ENCODE measurements at places on chromosomes 4 and X.

GRCh38 chr4:139025841-139026240 lies 10.3 kb downstream of the NOCT start:
- DNase-seq = no peak

GRCh38 chrX:123310112-123310511 lies 126.0 kb downstream of the GRIA3 start:
- DNase-seq = no peak

DNA sequence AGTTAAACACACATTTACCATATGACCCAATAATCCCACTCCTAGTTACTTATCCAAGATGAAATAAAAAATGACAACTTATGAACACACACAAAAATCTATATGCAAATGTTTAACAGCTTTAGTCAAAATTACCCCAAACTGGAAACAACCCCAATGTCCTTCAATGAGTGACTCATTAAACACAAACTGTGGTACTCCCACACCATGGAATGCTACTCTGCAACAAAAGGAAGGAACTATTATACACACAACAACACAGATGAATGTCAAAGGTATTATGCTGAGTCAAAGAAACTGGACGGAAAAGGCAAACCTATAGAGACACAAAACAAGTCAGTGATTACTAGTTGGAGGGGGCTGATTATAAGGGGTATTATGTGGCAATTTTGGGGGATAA lies 40.5 kb downstream of the MED14 start:
- DNase-seq = no peak

DNA sequence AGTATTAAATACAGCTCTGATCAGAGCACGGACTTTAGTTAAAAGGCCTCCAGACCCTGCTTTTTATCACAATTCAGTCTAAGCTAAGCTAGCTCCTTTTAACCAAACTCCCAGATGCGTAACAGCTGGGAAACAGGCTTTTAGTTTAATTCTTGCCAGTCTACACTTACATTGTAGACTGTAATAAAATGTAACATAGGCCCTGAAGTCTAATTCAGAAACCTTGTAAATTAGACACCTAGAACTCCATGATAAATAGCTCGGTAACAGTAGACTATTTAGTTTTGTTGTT lies 20.1 kb downstream of the FBXO8 start:
- no peak for DNase-seq

DNA sequence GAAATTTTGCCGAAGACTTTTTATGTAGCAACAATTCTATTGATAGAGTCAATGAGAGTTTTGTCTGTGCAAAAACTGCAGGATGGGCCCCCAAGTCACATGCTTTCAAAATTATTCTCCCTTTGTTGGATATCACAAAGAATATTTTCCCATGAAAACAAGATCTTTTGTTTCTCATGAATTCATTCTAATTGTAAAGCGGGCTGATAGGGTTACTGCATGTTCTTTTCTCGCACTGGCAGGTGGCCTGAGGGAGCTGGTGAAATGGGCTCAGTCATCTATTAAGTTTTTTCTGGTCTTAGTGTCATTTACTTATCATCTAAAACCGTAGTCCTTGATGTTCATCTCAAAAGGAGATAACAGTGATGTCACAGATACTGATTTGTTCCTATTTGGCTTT lies 44.2 kb downstream of the MID1IP1 start:
- DNase-seq = no peak

GRCh38 chrX:132411310-132411977 lies 77.4 kb downstream of the MBNL3 start:
- DNase-seq = no peak

- no peak for DNase-seq
Observed at GRCh38 chrX:13110433-13111324, 66.3 kb upstream of the FAM9C start.

DNA sequence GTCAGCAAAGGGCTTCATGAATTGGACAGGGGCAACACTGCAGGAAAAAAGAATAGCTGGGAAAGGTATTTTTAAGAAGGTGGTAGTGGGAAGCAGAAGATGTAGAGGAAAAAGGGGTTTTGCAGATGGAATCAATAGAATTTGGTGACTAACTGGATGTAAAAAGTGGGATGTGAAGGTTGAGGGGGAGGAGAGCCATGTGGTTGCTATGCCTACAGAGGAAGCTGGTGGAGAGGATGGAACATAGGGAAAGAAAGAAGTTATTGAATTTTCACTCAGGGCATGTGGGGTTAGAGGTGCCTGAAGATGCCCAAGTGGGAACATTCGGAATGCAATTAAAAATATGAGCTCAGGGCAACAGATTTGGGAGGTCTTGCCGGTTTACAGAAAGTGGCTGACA lies 33.0 kb downstream of the REELD1 start:
- no peak for DNase-seq

GRCh38 chr4:134777606-134778005 lies 576.0 kb upstream of the PABPC4L start:
- DNase-seq = no peak

- DNase-seq = no peak
Observed at GRCh38 chr4:96108146-96108545, 268.3 kb downstream of the PDHA2 start.

- no peak for DNase-seq
Observed at GRCh38 chr4:179989975-179990374, 2253.2 kb upstream of the TENM3 start.

DNA sequence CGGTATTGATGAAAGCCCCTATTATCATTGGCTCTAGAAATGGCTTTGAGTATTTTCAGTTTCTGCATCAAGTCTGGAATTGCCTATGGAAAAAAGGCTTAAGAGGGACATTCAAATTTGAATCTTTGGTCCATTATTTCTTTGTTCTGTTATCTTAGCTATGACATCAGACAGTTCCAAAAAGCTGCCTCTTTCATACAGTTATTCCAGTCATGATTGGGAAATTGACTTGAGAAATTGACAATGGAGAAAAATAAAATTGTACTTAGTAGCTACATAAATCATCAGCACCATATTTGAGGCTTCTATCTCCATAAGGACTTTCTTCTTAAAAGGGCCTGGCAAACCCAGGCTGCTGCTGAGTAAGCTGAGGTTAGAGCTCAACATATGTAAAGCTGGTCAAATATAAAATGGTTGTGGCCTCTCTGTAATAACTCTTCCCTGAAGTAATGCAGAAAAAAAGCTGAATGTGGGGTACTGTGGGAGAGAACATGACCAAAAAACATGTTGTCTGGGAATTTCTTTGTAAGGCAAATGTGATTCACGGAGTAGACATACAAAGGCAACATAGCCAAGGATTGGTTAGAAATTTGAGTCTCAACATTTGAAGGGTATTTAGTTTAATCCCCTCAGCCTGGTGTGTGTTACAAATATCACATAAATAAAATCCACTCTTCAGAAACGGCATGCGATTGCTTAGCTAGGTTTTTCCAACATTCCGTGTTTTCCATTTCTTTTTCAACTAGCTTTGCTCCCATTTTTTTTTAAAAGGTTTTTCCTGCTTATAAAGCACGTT lies 100.9 kb downstream of the LNX1 start:
- no peak for DNase-seq

DNA sequence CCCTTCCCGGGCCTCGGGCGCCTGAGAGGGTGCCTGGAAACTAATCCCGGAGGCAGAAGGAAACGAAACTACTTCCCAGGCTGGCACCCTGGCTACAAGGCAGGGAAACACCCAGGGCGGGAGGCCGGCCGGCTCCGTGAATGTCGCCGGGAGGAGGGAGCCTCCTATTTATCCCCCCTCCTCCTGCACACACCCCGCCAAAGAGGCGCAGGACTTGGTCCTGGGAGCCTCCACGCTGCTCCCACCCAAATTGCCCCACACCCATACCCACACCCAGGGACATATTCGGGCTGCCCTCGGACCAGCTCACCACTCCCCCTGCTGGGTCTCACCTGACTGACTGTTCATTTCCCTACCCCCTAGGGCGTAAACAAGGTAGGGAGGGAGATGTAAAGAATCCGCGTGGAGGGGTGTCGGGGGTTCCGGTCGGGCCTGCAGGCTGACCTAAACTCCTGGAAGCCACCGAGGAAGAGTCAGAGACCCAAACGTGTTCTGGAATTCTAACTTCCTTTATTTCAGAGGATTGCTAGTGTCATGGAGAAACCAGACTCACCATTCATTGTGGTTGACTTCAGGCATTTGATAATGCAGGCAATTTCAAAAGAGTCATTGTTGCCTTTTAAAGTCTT lies at the start of gene BTC:
TSS of gene BTC (minus strand) at position 142 of the 629 bp plus-strand sequence. CDS start 198 bp downstream, outside the sequence.
- no peak for DNase-seq

All from effector memory CD8-positive, alpha-beta T cell (primary cell).